ENCODE measurements at places on chromosomes 5 and 9.

DNA sequence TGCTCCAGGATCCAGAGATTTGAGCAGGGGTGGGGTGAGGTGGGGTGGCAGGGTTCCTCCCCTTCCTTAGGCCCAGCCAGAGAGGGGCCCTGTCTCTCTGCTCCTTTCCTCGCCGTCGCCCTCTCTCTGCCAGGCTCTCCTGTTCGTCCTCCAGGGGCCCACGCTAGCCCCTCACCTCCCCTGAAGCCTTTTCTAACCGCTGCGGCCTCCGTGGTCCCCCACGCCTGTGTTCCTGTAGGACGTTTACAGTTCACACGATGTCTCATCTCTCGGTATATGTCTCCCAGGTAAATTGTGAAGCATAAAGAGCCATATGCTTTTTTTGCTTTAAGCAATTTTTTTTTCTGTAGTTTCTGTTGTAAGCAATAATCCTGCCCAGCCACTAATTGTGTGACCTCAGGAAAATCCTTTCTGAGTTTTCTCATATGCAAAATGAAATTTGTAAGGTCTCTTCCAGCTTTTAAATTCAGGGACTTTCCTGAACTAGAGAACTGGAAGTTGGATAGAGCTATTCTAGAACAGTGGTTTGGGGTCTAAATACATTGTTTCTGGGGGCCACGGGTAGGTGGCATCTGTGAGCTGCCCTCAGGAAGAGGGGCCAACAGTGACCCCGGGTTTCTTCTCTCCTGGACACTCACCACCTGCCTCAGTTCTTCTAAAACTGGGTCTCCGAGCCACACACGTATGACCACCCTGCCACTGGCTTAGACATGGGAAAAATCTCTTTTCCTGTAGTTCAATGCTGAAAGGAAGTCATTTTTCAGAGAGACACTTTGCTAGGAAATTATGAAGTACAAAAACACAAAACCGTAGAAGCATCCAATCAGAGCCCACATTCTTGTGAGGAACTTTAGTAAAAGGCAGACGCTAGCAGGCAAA is 50.2 kb upstream of the ZNF366 start:
- DNase-seq, result no peak

GRCh38 chr5:150640311-150641005 is at the start of gene SYNPO:
TSS of gene SYNPO (plus strand) at chr5:150640660. CDS start at chr5:150648276, 7,616 bp downstream.
- DNase-seq, result peak; percentile 79

DNA sequence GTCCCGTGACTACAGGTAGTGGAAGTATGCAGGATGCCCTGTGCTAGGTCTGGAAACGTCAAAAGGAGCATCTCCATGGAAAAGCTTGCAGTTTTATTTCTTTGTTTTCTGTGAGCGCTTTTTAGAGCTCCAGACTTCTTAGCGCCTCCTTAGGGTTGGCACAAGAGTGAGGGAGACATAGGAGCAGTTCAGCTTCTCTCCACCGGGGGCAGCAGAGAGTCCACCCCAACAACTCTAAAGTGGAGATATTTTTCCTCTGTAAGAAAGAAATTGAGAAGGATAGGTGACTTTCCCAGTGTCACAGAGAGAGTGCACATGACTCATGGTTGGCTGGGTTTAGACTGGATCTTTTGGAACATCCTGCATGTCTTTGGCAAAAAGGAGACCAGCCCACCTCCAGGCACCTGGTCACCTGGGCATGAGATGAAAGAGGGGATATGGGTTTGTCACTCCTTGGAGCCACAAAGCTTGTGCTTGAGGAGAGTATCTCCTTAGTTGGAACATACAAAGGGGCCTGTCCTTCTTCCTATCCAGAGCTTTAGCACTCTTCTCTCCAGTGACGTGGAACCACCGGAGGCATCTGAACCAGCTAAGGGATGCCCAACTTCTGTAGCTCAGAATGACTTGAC is 637.7 kb downstream of the SEMA5A start:
- DNase-seq, result no peak

DNA sequence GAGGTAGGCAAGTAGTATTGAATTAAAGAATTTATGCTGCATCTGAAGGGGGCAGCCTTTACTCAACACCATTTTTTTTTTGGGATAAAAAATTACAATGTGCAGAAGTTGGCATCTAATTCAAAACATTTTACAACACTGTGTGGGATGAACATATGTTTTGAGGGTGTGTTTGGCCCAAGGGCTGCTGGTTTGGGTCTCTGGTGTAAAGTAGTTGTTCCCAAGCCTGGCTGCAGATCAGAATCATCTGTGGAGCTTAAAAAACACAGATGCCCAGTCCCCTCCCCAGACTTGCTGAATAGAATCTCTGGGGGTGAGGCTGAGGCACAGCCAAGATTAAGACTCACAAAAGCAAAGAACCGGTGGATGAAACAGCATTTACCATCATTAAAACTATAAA is 33.0 kb upstream of the PDZD2 start:
- no peak for DNase-seq

DNA sequence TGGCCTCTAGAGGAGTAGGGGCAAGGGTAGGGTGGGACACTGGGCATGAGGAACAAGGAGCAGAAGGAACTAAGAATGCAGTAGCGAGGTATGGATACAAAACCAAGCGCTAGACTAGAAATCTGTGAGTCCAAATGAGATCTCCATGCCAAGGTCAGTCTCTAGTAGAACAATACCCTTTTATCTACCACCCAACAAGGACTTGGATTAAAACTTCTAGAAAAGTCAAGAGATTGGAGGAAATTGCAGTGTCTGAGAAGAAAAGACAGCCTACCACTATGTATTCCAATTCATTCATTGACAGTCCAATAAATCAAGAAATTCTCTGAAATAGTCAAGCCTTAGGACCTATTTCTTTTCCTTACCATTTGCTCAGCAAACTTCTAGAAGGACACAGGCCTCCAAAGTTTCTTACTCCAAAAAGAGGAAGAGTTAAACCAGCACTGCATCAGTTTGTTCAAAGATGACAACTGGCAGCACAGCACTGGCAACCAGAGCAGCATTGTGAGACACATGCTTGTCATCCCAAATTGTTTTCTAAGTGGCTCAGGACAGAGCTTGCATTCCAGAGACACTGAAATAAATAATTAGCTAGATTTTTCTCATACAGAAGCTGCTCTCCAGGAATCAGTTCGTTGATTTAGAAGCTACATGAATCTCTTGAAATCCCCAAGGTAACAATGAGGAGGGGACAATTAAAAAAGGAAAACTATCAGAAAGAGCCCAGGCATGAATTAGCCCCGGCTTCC is 22.6 kb downstream of the ABCA1 start:
- DNase-seq, result no peak

- no peak for DNase-seq
Measured at GRCh38 chr5:57725658-57726504, 243.3 kb upstream of the ACTBL2 start.

Measured in fibroblast of gingiva (primary cell).